Right renal cortex interstitium (tissue), 3 donors: ENCODE measurements at places on chromosomes 12 and 14.

DNA sequence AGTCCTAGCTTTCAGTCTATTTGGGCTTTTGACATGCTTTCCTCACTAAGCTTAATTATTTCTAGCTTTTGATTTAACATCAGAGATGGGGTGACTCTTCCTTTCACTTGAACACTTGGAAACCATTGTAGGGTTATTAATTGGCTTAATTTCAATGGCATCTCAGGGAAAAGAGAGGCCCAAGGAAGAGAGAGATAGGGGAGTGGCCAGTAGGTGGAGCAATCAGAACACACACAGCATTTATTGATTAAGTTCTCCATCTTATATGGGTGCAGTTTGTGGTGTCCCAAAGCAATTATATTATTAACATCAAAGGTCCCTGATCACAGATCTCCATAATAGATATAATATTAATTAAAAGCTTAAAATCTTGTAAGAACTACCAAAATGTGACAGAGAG is 1466.1 kb upstream of the SEL1L start:
- DNase-seq, result no peak

GRCh38 chr12:116863275-116863767 is 17.9 kb downstream of the HRK start:
- no peak for DNase-seq

DNA sequence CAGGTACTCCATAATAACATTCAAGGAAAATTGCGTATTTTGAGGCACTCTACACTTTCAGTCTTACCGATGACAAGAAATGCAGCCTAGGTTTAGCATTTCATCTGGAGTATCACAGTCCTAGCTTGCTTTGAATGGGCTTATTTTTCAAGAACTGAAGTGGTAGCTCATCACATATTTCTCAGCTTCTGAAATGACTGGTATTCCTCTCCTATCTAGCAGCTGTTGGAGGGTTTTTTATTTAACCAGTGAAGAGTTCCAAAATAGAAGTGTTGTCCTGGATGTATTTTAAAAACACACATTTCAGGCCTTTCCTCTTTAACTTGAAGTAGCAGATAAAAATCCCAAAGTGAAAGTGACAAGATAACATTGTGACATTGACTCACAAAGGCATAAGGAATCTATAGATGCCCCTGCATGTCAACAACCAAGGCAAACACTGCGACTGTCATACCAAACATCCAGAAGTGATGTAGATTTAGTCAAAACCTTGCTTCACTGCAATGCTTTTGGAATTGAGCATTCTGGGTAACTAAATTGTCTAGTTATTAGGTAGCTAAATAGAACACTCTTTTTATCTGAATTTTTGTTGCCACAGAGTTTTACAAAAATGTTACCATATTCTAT is 182.2 kb upstream of the FBXO33 start:
- no peak for DNase-seq

- no peak for DNase-seq
Measured at GRCh38 chr12:97968641-97969197, 506.1 kb downstream of the RMST start.

GRCh38 chr12:56759263-56759908 is 3.7 kb upstream of the HSD17B6 start:
- no peak for DNase-seq

DNA sequence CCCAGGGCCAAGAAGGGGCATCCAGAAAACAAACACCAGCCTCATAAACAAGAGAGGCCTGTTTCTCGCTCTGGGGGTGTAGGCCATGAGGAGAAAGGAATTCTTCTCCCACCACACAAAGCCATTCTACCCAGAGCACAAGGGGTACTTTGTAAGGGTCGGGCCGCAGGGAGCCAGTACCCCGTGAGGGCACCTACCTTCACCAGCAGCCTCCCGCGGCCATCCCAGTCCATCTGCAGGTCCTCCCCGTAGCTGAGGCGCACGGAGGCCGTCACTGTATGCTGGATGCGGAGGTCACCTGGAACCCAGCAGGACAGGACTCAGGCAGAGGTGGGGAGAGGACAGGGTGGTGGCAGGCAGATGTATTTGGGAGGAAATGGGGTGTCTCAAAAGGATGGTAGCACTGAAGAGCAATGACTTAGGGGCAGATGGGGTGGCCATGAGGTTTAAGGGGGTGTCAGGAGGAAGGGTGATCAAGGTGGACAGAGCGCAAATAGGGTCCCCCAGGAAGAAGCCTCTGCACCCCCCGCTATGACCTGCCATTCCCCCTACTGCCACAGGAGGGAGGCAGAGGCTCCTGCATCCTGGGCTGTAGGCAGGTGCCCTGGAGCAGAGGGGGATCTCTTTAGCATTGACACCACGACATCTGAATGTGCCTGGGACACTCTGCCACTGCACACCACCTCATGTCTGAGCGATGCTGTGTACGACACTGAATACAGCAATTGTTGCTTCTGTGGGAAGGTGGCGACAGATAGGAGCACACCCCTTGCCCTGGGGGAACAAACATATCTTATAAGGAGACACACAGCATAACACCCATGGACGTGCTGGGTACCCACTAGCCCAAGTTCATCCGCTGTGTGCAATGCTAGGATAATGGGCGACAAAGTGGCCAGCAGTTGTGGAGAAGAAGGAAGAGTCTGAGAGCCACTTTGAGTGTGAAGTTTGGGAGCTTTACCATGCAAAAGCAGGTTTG is 61.4 kb downstream of the VWF start:
- DNase-seq, result no peak

DNA sequence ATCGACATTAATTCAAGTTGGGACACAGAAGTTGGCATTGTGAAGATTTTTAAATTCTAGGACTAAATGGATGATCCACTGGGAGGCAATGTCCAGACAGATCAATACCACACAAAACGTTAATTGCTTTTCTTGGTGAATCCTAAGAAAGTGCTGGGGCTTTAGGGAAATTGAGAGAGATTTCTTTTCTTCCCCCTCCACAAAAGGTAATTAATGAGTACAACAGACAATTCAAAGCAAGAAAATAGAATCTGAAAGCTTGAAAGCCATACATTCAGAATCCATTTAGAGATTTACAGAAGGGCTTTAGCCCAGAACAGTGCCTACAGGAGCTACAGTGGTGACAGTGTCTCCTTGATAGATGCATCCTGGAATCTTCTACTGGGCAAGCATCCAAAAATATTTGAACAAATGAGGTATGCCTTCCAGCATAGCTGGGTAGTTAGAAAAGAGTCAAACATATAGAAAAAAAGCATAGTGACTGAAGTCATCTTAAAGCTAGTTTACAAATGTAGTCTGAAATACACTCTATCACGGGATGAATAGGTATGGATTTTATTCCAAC is 718.1 kb downstream of the DIO2 start:
- no peak for DNase-seq

GRCh38 chr14:102761206-102761605 is 16.0 kb upstream of the TRAF3 start:
- DNase-seq, result no peak

DNA sequence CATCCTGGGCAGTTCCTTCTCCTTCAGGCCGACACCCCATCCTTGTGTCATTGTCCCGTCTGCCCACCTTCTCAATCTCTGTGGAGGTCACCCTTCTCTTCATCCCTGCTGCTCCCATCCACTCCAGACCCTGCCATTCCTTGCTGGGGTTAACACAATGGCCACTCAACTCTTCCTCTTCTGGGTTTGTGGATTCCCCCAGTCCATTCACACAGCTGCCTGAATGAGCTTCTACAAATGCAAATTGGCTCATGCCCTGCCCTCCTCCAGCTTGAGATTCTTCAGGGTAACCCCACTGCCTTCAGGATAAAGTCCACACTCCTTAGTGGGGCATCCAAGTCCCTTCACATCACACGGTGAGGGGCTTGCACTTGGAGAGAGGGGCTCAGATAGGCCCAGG is 17.2 kb upstream of the PRMT8 start:
- DNase-seq, result no peak

GRCh38 chr12:51625370-51625769 is 34.3 kb downstream of the SCN8A start:
- DNase-seq, result no peak

DNA sequence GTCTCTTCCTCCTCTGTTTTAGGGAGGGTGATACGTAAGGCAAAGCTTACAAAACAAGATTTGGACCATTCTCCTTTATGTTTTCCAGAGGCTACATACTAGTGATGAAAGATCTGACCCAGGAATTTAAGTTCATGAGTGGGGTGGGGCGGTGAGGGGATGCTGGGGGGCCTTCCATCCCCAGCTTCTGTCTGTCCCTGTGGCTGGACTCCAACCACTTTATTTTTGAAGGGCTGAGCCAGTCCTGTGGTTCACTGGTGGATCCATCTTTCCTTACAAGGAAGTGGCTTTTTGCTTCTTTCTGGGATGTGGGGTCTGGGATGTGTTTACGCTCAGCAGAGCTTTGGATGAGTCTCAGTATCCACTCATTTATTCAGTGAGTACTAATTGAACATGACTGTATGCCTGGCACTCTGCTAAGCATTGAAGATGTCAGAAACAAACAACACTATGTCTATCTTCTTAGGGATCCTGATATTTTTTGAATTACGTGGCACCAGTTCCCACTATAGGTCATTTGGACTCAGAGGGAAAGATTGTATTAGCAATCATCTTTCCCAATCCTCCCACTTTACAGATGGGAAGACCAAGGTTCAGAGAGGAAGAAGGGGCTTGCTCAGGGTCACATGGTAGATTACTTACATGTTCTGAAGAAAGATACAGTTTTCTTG is 291.8 kb upstream of the TBX3 start:
- DNase-seq, result no peak

- no peak for DNase-seq
Measured at GRCh38 chr14:78282437-78282836, 112.3 kb downstream of the NRXN3 start.

GRCh38 chr12:70660002-70660604 is 22.9 kb upstream of the PTPRB start:
- no peak for DNase-seq

DNA sequence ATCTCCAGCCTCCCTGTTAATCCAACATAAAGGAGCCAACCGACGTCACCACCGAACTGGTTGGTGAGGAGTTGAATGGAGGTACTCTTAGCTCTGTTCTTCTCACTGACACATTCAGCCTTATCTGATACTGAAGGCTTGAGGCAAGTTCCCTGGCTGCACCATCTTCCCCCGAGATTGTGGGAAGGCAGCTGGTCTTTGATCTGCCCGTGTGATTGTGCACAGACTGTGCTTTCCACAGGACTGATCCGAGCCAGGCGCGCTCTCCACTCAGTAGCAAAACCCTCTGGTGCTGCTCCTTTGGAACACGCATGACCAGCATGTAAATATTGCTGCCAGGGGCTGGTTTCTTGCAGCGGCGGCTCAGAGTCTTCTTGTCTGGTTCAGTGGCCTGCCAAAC is 30.1 kb upstream of the DLK1 start:
- DNase-seq, result no peak
